ENCODE measurements at places on chromosomes 12 and 14.

GRCh38 chr12:47184813-47185212, 105.1 kb upstream of the AMIGO2 start:
- no peak for DNase-seq

DNA sequence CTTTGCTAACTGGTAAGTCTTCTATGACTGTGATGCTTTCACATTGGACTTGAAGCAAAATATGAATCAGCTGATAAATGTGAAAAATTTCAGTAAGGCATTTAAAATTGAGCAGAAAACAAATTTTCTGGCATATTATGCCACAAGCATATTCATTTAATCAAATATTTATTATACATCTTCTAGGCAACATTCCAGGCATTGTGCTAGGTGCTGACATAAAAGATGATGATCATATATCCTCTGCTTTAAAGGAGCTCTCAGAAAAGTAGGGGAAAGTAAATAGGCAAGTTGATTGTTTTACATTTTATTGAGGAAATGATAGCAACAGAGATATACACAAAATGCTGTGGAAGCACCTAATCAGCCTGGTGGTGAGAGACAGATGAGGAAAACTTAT, 248.9 kb downstream of the SLC16A7 start:
- no peak for DNase-seq

- DNase-seq = no peak
Measured at GRCh38 chr12:3743803-3744202, 9.1 kb downstream of the CRACR2A start.

DNA sequence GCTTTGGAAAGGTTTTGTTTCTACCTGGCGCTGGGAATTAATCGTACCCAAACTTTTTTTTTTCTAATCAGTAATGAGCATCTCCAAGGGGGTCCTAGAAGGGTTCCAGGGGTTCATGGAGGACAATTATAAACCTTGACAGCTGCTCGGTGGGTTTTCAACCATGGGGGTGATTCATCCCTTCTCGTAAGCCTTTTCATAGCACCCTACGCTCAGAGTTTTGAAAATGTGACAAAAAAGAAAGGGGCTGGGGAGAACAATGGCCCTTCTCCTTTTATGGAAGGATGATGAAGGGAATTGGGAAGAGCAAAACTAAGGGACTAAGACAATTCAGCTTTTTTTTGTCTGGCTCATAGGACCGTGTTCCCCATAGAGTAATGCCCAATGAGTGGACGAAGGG, 196.7 kb downstream of the ZFP36L1 start:
- DNase-seq = no peak

- no peak for DNase-seq
Measured at GRCh38 chr12:31033681-31034080, 40.0 kb upstream of the DDX11 start.

DNA sequence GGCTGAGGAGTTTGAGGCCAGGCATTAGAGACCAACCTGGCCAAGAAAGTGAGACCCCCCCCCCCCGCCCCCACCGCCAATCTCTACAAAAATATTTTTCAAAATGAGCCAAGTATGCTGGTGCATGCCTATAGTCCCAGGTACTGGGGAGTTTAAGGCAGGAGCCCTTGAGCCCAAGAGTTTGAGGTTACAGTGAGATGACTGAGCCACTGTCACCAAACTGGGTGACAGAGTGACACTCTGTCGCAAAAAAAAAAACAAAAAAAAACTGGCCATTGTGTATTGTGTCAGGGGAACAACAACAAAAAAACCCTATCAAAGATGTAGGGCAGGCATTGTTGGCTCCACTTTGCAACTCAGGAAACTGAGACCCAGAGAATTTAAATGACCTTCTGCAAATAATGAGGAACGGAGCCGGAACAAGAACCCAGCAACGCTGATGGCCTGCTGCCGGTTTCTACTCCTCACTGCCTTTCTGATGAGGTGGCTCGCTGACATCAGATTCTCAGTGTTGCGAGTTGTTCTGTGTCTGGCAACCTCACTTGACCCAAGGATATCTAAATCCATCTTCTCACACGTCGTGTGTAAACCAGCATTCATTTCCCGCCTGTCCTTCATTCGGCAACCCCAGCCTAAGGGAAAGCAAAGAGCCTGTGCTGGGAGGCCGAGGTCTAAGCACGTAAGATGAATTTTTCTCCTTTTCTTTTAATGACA, 195.2 kb upstream of the CRY1 start:
- DNase-seq = no peak

DNA sequence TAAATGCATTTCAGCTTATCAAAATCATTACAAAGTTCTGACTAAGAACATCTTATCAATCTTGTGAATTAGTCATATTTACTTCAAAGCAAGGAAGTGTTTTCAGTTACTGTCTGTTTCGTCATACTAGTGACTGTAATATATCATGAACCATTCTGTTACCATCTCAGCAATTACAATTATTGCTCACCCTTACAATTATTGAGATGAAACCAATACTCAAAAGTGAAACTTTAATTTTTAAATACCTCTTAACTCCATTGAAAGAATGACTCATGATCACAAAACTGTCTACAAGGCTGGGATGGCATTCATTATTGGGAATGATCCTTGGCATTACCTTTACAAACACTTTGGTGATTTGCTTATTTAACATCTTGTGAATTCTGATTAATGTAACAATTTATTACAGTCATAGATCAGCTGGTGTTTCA, 90.3 kb downstream of the RPS6KA5 start:
- DNase-seq = no peak

GRCh38 chr12:27335364-27336281, 3.0 kb downstream of the BMAL2 start:
- no peak for DNase-seq

DNA sequence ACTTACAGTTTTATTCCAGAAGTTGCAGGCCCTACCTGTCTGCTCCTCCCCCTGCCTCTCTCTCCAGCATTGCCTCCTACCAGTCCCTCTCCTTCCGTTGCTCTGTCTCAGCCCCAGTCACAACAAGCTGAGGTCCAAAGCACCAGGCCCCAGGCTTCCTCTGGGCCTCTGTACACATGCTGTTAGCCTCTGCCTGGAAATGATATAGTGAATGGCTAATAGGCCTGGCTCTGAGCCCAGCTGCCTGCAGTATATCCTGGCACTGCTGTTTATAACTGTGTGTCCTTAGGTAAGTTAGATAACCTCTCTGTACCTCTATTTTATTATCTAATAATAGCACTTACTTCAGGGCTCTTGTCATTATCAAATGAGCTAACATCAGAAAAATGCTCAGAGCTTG, 114.9 kb upstream of the PWP1 start:
- DNase-seq = peak; percentile 73

GRCh38 chr12:107025671-107026070, 38.7 kb upstream of the MTERF2 start:
- no peak for DNase-seq

DNA sequence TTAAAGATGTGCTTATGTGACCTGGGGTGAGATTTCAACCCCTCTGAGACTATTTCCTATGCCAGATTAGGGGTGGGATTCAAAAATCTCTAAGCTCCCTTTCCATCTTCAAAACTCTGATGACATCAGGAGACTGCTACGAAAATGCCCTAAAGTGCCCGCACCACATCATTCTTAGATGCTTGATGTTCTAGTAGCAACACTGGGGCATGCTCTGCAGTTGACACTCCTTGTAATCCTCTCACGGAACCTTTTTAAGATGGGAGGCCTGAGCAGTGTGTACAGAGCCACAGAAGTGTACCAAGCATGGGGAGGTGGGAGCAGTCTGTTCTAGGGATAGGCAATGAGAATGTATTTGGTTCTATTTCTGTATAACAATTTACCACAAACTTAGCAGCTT, 12.2 kb downstream of the FOS start:
- DNase-seq = no peak

GRCh38 chr12:8697476-8698131, at the start of gene RIMKLB:
RIMKLB (plus strand) TSS chr12:8697991; CDS start chr12:8713867, 15,876 bp downstream.
- DNase-seq = peak; percentile 93

DNA sequence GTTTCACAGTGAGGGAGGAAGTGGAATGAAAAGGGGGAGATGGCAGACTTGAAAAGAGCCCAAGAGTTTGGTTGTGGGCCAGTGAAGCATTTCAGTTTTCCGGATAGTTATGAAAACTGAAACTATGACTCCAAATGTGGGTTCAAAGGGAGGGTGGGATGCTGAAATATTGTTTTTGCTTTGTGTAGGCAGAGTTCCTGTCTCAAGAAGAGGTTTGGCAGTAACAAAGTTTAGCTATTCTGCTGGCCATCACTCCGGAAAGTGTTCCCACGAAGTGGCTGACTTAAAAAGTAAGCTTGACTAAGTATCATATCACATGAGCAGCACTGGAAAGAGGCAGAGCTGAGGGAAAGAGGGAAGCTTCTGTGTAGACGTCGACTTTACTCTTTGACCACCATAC, 85.2 kb downstream of the CAND1 start:
- DNase-seq = no peak

GRCh38 chr12:96194576-96194889, 358 bp downstream of the ELK3 start:
- DNase-seq = no peak

GRCh38 chr14:77141214-77142004, at the start of gene ZDHHC22:
ZDHHC22 (minus strand) TSS chr14:77141791; CDS start chr14:77139738, 2,053 bp downstream.
- DNase-seq = peak; percentile 94

DNA sequence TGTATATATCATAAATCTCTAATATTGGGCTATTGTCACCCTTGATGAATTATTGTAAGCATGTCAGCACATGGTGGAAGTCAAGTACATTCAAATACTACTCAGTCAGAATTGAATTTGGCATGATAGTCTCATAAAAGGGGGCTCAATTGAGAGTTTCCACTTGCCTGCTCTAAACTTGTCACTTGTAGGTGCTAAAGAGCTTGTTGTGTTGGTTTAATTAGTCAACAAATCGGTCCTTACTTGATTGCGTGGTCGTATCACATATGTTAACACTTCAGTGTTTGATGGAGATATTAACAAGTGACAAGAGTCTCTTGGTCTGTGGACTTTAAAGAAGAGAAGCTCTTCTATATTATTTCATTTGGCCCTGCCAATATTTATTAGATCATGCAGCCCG, 81.1 kb downstream of the NKX2-1 start:
- DNase-seq = no peak

- DNase-seq = no peak
Measured at GRCh38 chr12:63085120-63085519, 65.9 kb downstream of the AVPR1A start.

DNA sequence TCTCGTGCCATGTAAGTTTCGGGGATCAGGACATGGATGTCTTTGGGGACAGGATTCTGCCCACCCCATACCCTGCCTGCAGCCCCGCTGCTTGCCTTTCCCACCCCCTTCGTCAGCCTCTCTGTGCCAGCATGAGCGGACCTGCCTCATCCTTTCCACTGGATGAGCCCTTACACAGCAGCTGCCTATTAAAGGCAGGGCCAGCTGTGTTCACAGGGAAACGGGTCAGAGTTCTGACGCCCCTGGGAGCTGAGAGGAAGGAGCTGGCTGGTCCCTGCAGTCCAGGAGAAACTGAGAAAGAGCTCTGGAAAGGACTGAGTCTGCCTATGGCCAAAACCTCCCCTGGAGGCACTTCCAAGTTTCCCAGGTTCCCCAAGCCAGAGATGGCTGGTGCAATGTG, 83.5 kb upstream of the NCOR2 start:
- DNase-seq = no peak

DNA sequence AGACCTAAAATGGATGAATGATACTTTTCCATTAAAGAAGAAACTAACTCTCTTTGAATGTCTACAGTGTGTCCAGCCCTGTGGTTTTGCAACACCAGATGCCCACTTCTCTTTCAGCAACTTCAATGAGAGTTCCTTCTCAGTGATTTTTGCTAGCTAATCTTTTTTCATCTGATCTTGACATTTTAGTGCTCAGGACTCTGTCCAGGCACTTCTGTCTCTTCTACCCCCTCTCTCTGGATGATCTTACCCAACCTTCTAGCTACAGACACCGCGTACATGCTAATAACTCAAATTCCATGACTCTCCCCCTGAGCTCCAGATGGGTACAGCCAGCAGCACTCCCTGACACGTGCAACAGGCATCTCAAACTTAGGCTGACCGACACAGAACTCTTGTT, 161.1 kb upstream of the FOXN3 start:
- DNase-seq = no peak

DNA sequence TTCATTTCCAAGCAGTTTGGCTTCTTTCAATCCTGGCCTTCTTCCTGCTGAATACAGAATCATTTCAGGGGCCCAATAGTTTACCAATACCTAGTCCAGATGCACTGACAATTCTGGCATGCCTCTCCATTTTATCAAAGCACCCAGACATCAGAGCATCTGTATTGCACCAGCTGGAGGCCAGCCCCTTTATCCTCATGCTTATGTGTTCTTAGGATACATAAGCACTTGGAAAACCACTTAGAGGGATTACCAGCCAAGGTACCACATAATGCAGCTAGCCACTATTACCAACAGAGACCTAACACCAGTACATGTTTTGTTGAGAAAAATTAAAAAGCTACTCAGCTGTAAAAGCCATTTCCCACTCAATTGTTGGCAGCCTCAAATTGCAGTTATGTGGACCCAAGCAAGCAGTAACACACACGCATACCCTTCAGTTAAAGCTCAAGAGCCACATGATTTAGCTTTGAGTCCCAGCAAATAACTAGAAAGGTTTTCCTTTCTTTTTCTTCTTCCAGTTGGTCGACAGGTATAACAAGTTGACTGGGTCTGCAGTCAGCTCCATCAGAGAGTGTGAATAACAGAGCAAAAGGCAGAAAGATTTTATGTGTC, 263.8 kb downstream of the DIO2 start:
- DNase-seq = no peak

- no peak for DNase-seq
Measured at GRCh38 chr12:77166696-77167095, 101.3 kb upstream of the E2F7 start.

GRCh38 chr14:91377700-91378652, 39.6 kb downstream of the CCDC88C start:
- peak; percentile 88 for DNase-seq

DNA sequence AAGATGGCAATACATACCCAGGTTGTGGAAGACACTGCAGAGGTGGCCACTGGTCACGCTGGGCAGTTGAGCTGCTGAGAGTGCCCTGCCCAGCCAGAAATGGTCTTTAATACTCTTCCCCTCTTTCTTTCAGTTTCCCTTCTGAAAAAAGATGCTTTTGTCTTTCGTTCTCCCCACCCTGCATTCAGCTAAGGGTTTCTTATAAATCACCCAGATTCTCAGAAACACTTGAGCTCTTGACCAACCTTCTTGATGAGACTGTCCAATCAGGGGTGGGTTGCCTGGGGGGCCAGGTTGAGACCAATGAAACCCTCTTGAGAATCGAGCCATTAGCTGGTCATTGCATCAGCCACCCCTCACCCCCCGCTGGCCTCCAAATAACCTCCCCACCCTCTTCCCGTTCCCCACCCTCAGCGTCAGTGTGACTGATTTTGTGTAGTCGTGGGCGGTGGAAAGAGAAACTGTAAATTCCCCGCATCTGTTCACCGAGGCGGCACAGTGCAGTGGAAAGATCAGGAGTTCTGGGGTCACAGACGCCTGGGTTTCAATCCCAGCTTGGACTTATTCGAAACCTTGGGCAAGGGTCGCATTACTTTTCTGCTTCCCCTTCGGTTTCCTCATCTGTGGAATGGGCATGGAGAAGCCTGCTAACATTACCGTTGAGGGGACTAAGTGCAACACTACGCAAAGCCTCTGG, 52.3 kb downstream of the SLC25A47 start:
- peak; percentile 60 for DNase-seq

GRCh38 chr12:42583016-42583415, 6.5 kb downstream of the PRICKLE1 start:
- DNase-seq = no peak

- no peak for DNase-seq
Measured at GRCh38 chr14:104678346-104678745, 11.1 kb upstream of the INF2 start.

GRCh38 chr14:44803239-44803905, 158.4 kb downstream of the KLHL28 start:
- peak; percentile 32 for DNase-seq

GRCh38 chr12:124440031-124440626, 127.3 kb downstream of the NCOR2 start:
- DNase-seq = no peak

GRCh38 chr14:89424241-89424640, 7.2 kb upstream of the FOXN3 start:
- DNase-seq = no peak
